ENCODE measurements at places on chromosomes 11 and 22.

- no peak for DNase-seq
Measured at GRCh38 chr11:119618208-119618909, 110.6 kb downstream of the NECTIN1 start.

GRCh38 chr11:68574308-68574707 is 110.0 kb upstream of the GAL start:
- no peak for DNase-seq

DNA sequence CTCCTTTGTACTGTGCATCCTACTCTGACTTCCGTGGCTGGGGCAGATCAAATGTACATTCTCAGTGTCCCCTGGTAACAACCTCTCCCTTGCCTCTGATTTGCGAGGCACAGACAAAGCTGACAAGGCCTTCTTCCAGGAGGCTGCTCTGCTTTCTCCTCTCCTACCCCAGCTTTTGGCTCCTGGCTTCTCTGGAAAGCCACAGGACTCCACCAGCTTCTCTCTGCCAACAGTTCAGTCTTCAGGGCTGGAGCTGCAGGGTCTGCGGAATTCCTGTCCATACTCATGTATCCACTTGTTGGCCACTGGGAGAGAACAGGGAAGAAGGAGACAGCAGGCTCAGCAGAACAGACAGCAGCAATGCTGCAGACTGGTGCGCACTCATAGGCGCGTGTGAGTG is 44.4 kb downstream of the P4HA3 start:
- no peak for DNase-seq

- DNase-seq = no peak
Measured at GRCh38 chr11:79285756-79286155, 155.1 kb downstream of the TENM4 start.

- DNase-seq = no peak
Measured at GRCh38 chr22:29753808-29754657, 12.8 kb downstream of the ZMAT5 start.

- no peak for DNase-seq
Measured at GRCh38 chr11:13550761-13551160, 55.0 kb upstream of the PTH start.

DNA sequence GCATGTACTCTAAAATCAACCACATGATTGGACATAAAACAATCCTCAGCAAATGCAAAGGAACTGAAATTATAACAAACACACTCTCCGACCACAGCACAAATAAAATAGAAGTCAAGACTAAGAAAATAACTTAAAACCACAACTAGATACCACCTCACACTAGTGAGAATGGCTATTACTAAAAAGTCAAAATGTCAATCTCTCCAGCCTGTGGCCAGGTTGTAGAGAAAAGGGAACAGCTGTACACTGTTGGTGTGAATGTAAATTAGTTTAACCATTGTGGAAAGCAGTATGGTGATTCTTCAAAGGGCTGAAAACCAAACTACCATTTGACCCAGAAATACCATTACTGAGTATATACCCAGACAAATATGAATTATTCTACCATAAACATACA is 1025.7 kb upstream of the TENM4 start:
- DNase-seq = no peak

DNA sequence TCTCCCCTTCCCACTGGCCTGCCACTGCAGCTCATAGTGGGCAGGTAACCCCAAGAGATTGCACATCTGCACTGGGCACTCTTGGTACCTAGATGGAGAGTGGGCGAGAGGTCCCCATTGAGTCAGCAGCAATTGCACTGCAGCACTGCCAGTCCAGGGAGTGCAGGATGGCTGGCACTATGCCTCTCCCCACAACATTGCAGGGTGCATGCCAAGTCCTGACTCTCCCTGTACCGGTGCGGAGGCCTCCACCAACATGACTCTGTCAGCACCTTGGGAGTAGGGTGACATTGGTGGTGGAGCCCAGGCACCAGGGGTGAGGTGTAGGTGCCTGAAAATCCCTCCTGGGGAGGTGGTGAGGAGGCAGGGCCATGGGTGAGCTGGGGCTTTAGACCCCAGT is 82.2 kb downstream of the TRAF6 start:
- DNase-seq = no peak

DNA sequence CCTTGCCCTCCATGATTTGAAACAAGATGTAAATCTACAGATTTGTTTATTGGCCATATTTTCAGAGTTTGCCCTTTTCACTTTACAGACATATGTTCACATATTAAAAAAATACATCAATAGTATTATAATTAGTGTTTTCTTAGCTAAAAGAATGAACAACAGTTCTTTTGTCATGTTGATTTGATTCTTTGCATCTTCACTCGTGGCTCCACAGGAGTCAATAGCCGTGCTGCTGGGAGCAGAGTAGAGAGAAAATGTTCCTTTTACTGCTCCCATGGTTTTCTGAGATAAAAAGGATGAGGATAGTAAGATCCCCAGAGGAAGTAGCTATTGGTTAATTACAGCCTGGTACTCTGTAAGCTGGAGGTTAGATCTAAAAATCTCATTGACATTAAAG is 151.2 kb downstream of the PGR start:
- no peak for DNase-seq

GRCh38 chr22:20428496-20429253 is 8.9 kb downstream of the SCARF2 start:
- no peak for DNase-seq

DNA sequence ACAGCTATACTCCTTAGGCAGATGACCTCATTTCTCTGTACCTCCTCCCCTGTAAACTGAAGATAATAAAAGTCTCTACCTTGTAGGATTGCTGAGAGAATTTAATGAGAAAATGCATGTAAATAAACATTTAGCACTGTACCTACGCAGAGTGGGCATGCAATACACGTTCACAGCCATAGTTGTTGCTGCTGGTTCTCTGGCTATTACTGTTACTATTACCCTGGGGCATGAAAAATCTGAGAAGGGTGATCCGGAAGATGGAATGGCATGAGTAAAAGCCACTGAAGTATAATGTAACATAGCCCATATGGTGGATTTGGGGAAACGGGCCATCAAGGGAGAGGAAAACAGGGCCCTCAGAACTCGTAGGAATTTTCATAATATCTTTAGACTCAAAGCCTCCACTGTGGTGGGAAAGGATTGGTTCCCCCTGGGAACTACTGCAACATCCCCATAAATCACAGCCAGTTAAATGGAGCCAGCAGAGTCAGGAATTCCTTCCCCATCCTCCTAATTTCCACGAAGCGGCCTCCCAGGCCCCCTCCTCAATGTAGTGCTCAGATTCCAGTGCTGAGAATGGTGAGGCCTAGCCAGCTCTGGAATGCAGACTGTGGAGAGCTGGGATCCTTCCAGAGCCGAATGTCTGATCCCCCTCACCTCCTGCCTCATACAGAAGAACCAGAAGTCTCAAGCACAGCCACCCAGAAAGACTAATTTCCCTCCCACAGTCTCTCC is 205.3 kb downstream of the MN1 start:
- no peak for DNase-seq

DNA sequence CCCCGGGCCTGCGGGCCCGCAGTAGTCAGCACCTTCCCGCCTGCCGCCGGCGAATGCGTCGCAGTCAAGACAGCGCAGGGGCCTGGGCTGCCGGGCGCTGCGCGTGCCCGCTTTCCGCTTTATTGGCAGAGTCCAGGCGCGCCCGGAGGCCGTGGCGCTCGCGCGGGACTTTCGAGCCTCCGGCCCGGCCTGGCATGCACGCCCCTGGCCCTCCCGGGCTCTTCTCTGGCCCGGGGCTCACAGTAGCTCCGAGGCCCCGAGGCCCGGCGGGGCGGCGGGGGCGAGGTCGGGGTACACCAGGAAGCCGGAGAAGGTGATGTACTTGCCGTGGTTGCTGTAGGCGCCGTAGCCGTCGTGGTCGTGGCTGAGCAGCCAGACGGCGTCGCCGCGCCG is 3.1 kb downstream of the FAM180B start:
- no peak for DNase-seq

DNA sequence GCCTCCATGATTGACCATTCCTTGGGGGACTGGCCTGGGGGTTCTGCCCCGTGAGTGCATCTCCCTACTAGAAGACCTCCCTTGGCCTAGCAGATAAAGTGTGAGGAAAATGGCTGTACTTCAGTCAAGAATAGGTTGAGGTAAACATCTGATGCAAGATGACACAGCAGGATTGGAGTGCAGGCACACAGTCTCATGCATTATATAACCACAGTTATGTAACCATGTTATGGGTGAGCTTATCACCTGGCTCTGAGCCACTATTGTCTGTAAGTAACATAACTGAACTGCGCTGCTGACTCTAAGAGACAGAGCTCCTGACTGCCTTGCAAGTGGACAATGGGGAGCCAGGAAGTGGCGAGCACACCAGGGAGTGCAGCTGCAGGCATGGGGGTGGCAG is 378.7 kb upstream of the ANO5 start:
- no peak for DNase-seq

DNA sequence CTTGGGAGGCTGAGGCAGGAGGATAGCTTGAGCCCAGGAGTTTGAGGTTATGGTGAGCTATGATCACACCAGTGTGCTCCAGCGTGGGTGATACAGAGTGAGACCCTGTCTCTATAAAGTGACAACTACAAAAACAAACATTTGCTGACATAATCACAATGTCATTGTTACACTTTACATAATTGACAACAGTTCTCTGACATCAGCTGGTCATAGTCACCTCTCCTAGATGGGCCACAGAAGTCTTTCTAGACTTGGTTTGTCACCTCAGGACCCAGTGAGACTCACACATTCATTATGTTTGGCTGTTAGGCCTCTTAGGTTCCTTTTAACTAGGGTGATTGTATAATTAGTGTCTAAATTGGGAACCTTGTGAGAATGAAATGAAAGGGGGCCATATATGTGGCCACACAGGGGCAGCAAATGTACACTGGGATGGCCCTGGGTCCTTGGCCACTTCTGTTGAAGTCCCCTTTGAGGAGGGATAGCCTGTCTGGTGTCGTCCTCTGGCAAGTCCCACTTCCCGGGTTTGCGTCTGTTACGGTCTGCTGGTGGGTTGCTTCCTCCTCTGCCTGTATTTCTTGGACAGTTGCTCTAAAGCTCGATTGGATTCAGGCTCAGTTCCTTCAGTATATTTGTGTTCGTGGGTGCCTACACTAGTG is 5.8 kb upstream of the PPIL2 start:
- no peak for DNase-seq

DNA sequence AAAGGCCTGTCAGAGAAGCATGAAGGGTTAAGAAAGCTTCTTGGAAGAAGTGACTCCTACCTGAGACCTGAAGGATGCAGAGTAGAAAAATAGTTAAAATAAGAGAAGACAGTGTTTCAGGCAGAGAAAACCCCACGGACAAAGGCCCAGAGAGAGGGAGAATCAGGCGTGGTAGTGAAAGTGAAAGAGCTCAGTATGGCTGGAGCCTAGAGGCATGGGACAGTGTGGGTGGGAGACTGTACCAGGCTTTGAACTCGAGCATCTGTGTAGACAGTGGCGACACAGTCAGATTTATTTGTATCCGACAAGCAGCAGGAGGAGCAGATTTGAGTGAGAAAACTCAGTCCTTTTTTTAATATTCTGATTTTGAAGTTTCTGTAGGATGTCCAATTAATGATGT is 360.0 kb downstream of the OPCML start:
- DNase-seq = no peak

- DNase-seq = no peak
Measured at GRCh38 chr11:121551463-121551862, 98.7 kb upstream of the SORL1-AS1 start.

GRCh38 chr11:57123590-57123989 is 58.2 kb upstream of the LRRC55 start:
- no peak for DNase-seq

GRCh38 chr11:88421530-88421929 is 84.0 kb upstream of the CTSC start:
- no peak for DNase-seq

All from CD8-positive, alpha-beta T cell (primary cell).